ENCODE measurements at places on chromosomes 3 and 15.

GRCh38 chr3:43001094-43001553 is 22.0 kb downstream of the GASK1A start:
- DNase-seq, result no peak

DNA sequence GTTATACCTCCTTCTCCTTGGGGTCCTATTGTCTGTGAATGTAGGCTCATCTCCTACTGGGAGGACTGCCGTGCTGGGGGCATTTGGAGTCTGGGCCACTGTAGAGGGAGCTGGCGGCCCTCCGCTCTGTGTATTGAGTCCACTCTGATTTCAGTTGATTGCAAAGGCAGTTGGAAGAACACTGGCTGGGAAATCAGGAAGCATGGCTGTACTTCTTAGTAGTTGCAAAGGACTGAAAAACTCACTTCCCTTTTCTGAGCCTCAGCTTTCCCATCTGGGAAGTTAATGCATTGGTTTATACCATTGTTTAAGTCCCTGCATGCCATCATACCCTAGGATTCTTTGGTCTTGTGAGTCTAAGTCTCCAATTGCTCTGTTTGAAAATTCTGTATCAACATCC is 46.7 kb downstream of the TMED3 start:
- no peak for DNase-seq

DNA sequence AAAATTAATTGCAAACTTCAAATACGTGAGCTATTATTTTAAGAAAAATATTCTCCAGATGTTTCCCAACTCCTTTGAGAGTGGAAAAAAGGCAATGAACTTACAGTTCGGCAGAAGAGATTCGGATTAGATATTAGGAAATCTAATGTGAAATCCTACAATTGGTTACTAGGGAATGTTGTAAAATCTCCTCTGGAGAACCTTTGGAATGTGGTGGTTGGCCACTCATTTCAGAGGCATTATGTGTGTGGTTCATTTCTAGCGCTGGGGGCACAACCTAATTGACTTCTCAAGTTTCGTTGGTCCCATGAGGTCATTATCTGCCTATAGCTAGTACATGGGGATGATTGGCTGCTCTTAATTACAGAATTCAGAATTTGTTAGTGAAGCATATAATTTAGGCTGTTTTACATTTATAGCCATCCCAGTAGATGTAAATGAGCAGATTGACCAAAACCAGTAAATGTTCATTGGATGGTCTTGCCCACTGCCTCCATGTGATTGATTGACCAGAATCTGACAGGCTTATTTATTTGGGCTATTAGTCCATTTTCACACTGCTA is 34.6 kb upstream of the CMSS1 start:
- DNase-seq, result no peak

- DNase-seq, result no peak
These were observed 120.8 kb downstream of the SLCO3A1 start for GRCh38 chr15:91974321-91974720.

GRCh38 chr15:27059610-27060202 is 88.7 kb downstream of the GABRG3 start:
- peak; percentile 11 for DNase-seq

- DNase-seq, result no peak
These were observed 2.5 kb upstream of the RFTN1 start for GRCh38 chr3:16515885-16516420.

DNA sequence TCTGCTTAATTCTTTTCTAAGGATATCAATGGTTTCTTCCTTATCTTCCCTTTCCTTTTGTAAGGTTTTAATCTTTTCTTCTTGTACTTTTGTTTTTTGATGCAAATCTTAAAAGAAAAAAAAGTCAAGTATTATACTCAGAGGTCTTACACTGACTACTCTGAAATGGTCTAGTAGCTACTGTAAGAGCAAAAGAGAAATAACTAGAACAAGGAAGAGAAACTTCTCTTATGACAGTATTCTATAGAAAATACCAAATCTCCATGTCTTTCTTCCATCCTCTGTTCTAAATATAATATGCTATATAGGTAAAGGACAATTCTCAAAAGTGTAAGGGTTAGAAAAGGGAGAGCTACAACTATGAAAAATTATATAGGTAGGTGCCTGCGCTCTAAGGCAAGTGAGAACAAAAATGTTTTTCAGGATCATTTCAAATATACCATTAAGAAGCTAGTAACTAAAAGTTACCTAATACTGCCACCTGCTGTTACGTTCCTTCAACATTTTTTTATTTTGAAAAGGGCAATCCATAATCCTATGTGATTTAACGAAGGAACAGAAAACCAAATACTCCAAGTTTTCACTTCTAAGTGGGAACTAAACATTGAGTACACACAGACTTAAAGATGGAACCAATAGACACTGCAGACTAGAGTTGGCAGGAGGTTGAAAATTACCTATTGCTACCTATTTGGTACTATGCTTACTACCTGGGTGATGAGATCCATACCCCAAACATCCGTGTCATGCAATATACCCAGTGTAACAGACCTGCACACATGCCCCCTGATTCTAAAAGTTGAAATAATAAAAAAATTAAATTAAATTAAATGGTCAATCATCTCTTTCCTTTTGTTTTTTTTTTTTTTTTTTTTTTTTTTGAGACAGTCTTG is 36.7 kb downstream of the CIP2A start:
- no peak for DNase-seq

- peak; percentile 80 for DNase-seq
These were observed 6.0 kb upstream of the SLC28A1 start for GRCh38 chr15:84878504-84878903.

DNA sequence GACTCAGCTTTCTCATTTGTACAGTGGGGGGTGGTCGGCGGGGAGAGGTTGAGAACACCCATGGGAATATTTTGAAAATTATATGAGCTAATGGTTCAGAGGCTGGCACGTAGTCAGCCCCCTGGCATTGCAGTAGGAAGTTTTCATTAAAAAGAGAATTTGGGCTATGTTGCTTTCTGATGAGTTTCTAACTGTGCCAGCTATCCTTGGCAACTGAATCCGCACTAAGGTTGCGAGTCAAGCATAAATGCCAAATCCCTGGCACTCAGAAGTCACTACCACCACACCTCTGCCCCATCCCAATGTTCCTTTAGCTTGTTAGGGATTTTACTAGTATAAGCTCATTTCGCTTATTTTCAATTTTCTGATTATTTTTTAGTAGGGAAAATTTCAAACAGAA is 91.6 kb downstream of the DNASE1L3 start:
- no peak for DNase-seq

DNA sequence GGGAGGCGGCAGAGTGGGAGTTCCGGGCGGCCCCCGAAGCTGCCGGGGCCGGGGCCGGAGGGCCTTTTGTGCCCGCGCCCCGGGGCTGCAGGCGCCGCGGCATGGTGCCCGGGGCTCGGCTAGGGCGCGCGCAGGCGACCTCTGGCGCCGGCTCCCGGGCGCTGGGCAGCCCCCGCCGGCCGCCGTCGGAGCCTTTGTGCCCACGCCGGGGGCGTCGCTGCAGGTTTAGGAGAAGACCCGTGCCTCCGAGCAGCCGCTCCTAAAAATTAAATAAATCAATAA is 299 bp downstream of the PAQR9 start:
- no peak for DNase-seq

DNA sequence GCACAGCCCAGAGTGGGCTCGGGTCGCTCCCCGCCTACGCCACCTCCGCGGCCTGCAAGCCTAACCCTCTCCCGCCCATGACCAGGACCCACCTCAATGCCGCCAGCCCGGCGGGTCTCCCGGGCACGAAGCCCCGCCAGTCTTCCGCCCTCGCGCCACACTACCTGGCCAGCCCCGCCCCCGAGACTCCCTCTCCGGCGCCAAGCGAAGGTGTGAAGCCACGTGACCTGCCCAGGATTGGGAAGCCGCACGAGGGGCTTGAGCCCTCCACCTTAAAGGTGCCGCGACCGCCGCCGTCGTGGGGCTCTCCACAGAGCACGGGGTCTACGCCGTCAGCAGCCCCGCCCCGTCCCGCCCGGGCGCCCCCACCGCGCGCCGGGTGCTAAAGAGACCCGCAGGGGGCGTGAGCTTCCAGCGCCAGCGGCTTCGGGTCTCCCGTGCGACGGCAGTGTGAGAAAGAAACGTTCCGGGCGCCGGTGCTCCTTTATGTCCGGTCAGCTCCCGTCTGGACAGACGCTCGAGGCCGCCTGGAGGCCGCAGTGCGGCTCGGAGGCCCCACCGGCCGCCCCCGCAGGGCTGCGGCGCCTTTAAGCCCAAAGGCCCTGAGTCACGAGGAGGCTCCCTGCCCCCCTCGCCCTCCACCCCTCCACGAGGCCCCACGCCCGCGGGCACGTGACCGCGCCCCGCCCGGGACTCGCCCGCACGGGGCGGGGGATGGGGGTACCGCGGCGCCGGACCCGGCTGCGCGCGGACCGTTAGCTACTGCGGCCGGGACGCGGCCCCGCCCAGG is at the start of gene CPEB1:
CPEB1 (minus strand) TSS at position 319 of the 790 bp plus-strand sequence. CDS start 18,904 bp downstream, outside the sequence.
- DNase-seq, result peak; percentile 48

DNA sequence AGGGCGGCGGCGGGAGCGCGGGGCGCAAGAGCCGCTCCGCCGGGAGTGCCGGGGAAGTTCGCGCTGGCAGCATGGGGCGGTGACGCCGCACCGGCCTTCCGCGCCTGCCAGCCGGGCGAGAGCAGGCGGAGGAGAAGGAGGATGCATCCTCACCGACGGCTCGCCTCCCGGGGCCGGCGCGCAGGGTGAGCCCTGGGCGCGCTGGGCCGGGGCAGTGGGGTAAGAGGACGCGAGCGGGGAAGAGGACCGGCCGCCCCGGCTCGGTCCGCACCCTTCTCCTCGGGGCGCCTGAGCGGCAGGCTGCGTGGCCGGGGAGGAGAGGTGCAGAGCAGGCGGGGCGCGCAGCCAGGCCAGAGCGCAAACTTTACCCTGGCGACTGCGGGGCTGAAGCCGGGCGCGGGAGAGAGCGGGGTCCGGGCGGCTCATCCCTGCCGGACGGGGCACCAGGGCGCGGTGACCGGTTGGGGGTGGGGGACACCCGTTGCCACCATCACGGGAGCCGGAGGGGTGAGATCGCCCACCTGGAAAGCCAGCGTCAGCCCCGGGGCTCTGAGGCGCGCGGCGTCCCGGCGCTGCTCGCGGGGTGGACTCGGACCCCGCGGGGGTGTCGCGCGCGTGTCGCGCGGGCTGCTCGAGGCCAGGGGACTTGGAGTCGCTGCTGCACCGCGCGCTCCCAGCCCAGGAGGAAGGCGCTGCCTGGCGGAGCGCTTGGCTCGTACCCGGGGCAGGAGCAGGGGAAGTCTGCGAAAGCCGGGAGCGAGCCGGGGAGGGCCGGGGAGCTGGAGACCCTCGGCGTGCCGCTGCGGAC is 542 bp downstream of the GABRA5 start:
- DNase-seq, result no peak

- DNase-seq, result no peak
These were observed 613.4 kb downstream of the ZPLD1 start for GRCh38 chr3:103048068-103048722.

- DNase-seq, result no peak
These were observed 22.7 kb downstream of the EFL1 start for GRCh38 chr15:82239685-82240391.

- DNase-seq, result no peak
These were observed 1097.2 kb downstream of the FHIT start for GRCh38 chr3:60154011-60154410.

DNA sequence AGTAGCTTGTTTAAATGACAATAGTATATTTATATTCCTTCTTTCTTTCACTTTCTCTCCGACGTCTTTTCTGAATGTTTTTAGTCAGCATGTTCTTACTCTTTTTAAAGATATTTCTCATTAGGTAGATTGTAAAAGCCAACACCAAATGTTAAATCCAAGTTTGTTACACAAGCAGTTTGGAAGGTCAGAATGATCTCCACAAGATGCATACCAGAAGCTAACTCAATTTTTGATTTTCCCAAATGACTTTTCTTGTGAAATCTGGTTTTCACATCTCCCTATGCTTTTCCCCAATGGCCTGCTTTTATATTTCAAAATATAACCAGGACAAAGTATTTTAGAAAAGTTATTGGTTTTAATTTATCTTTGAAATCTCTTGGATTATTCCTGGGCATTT is 49.7 kb upstream of the TPRG1 start:
- no peak for DNase-seq

- no peak for DNase-seq
These were observed 2.3 kb upstream of the DLL4 start for GRCh38 chr15:40926659-40927494.

GRCh38 chr3:20832963-20833362 is 647.0 kb upstream of the SGO1 start:
- no peak for DNase-seq

DNA sequence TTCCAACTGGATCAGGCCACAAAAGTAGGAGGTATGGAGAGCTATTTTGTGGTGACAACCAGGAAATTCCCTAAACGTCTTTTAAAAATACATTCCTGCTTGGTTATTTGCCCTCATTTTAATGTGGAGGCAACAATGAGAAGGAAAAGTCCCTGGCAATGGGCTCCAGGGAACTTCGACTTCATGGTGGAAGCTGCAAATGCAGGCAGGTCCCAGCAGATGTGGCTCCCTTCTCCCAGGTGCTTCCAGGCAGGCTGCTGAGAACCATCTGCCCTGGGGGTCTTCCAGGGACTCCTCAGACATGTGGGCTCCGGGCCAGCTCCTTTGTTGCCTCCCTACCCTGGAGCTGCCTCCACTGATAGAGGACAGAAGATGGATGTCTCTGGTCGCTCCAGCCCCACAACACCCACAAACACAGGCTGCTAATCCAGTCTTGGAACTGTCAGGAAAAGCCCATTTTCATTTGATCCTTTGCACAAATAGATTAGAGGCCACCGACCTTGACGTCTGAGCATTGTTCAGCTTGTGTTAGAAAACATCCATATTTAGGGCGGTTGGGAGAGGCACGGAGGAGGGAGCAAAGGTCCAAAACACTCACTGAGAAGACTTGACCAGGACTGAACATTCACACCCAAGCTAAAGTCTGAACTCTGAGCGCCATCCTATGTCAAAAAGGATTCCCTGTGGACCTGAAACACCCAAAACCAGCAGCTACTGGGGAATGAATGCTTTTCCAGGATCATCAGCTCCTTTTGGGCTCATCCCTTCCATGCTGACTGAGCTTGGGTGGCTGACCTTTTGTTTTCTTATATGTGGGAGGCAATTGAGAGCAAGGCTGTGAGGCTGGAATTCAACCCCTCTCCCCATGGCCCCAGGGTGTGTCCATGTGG is 30.2 kb upstream of the SLCO2A1 start:
- no peak for DNase-seq

- no peak for DNase-seq
These were observed 68.4 kb downstream of the MAGEF1 start for GRCh38 chr3:184643442-184643841.

Data from activated CD4-positive, alpha-beta memory T cell treated with anti-CD3 and anti-CD28 coated beads for 36 hours (primary cell).